ENCODE measurements at places on chromosomes 11 and 22.
A peak's percentile ranks its signal among the peaks of the same experiment; 100 is the strongest.

DNA sequence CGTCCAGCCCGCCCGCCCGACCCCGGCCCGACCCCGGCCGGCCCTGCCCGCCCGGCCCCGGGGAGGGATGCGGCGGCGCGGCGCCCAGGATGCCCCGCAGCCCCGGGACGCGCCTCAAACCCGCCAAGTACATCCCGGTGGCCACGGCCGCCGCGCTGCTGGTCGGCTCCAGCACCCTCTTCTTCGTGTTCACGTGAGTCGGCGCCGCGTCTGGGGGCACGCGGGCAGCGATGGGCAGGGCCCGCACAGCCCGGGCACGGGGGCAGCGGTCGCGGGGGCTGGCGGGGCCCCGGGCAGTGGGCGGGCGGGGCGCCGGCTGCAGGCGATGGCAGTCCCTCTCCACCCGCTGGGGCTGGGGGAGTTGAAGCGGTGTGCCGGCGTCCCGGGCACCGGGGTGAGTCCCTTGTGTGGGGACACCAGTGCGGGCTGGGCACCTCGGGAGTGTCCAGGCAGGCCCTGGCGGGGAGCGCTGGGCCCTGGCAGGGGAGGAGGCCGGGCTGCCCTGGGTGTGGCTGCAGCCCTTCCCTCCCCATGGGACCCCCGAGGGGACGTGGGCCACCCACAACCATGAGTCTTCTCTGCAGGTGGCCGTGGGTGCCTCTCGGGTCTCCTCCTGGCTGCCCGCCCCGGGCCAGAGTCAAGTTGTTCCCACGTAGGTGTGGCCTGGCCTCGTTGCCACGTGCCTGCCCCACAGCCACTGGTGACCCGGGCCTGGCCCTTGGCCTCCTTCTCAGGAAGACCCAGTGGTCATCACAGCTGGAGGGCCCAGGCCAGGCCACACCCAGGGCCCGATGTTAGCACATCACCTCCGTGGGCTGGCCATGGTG lies 468 bp downstream of the ZDHHC8 start:
- no peak for DNase-seq

- peak; percentile 52 for DNase-seq
These were observed at the start of gene TMEM121B for GRCh38 chr22:17121233-17122195. TSS of gene TMEM121B (minus strand) at chr22:17121360. CDS start at chr22:17121127, 233 bp downstream.

DNA sequence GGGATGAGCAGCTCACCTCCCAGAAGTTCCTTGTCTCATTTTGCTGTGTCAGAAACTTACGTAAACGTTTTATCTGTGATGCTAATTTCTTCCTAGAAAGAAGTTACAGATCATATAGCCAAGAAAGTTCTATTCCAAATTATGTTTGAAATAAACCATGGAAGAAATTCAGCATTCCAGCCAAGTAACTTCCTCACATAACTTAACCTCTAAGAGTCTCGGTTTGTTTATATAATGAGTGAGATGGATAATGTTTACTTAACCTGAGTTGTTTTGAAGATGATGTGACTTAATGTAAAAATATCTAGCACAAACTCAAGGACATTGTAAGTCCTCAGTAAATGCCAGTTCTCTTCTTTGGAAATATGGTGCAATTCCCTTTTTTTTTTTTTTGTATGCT lies 8.9 kb upstream of the MUC15 start:
- DNase-seq: no peak

DNA sequence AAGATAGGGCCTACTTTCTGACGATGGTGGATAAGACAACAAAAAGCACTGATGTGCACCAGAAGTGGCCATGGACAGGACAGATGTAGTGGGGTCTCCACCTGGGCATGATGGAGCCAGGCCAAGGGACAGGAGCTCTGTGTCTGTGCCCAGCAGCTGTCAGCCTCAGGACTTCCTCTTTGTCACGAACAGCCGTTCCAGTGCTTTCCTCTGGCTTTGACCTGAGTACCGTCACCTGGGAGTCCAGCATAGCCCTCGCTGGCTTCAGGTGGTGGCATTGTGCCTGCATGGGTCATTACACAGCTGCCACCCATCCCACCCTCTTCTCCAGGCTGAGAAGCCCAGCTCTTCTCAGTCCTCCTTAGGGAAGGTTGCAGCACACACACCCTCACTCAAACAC lies 137.8 kb downstream of the GRIK4 start:
- no peak for DNase-seq

DNA sequence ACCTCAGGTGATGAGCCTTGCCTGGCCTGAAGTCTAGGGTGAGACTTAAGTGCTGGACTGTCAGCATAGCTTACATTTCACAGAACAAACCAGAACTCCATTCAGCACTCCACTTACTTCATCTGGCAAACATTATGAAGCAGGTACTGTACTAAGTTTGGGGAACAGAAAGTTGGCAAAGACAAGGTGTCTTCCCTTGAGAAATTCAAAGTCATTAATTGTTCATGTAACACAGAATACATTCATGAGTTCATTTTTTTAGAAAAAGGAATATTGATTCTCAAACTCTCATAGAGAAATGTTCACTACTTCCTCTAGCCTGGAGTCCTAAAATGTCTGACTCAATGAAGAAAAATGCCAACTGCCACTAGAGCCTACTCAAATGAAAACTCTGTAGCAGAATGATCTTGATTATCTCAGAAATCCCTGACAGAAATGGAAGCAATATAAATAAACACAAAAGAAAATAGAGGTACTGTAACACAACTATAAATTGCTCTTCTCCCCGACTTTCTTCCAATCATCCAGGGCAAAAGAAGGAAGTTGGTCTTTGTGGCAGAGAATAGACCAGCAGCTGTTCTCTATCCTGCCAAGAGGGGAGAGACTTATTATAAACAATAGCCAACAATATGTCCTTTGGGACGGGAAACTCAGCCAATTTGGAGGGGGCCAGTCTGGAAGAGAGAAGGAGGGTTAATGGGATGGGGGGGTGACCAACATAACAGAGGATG lies 129.2 kb upstream of the MTMR2 start:
- peak; percentile 47 for DNase-seq

- DNase-seq: no peak
These were observed 88.8 kb downstream of the PDHX start for GRCh38 chr11:35005141-35005780.

GRCh38 chr22:33030923-33031525 lies 27.2 kb downstream of the SYN3 start:
- no peak for DNase-seq

- no peak for DNase-seq
These were observed 146.0 kb downstream of the RRAS2 start for GRCh38 chr11:14212986-14213385.

- DNase-seq: no peak
These were observed 47.2 kb upstream of the CD5 start for GRCh38 chr11:61054927-61055562.

DNA sequence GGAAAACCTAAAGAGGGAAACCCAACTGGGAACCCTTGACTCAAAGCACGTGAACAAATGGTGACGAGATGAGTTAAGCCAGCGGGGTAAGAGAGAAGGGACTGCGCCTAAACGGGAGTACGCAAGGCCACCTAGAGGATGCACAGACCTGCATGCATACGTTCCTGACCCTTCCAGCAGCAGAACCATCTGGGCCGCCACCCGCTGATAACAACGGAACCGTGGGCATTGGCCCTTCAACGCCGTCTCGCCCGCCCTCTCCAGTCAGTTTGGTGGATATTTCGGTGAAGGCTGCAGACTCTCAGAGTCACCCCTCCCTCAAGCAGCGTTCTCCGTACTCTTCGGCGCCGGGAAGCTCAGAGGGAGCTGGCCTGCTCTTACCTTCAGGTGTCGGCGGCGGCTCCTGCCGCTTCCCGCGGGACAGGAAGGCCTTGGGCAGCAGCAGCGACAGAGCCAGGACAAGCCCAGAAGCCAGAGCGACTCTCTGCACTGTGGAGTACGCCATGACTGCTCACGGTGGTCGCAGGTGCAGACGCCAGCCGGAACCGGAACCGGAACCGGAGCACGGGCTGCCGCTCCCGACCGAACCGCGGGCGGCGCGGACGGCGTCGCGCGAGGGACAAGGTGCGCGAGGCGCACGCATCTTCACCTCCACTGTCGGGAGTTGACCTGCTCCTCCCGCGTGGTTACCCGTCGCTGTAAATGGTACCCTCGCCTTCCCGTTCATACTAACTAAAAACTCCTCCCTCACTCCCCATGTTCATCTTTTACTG lies at the start of gene RIC3:
RIC3 (minus strand) TSS at position 541 of the 773 bp plus-strand sequence; CDS start at position 505, 36 bp downstream.
- DNase-seq: no peak

- DNase-seq: peak; percentile 28
These were observed 770 bp upstream of the TSG101 start for GRCh38 chr11:18527512-18527911.

- no peak for DNase-seq
These were observed 214.8 kb upstream of the SESN3 start for GRCh38 chr11:95445746-95446333.

DNA sequence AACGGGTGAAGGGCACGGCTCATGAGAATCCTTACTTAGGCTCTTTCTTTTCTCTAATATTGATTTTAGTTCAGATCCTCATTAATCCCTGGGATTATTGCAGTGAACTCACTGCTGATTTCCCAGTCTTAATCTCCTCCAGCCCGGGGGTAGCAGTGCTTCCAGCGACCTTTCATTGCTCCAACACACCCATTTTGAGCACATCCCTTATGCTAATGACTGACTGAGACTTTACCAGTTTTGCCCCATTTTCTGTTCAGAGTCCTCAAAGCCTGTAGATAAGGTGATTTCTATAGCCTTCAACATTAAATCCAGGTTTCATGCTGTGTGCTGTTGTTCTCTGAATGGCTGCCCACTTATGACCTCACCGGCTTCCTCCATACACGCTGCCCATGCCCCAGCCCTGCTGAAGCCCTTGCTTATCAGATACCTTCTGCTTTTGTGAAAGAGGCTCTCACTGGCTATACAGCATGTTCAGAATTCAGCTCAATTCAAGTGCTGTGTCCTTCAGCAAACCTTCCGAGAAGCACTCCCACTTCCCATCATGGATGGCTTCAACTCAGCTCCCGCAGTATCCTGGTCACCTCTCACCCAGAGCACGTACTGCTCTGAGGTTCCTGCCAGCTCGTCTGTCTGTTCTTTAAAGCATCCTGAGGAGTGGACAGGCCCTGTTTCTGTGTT lies 49.0 kb downstream of the PPFIA1 start:
- no peak for DNase-seq

GRCh38 chr11:84471501-84471900 lies 1155.6 kb downstream of the DLG2 start:
- no peak for DNase-seq

GRCh38 chr11:36365907-36366306 lies 69.8 kb downstream of the PRR5L start:
- peak; percentile 75 for DNase-seq

- no peak for DNase-seq
These were observed 106.2 kb upstream of the TBCEL start for GRCh38 chr11:120917559-120918239.

DNA sequence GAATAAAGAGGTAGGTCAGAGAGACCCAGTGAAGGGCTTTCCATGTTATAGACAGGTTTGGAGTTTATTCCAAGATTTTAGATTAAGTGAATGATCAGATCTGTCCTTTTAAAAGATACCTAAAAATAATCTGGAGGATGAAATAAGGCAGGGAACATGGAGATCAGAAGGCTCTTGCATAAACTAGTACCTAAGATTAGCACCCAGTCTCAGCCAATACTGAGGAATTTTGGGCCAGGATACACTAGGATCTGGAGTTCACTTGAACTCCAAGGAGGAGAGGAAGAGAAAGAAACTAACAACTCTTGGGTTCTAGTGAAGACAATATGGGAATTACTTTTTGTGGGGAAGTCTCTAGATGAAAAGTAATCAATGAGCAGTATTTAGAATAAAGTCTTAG lies 47.9 kb upstream of the RAPSN start:
- no peak for DNase-seq

GRCh38 chr22:31244046-31244942 lies 32.2 kb downstream of the LIMK2 start:
- no peak for DNase-seq

DNA sequence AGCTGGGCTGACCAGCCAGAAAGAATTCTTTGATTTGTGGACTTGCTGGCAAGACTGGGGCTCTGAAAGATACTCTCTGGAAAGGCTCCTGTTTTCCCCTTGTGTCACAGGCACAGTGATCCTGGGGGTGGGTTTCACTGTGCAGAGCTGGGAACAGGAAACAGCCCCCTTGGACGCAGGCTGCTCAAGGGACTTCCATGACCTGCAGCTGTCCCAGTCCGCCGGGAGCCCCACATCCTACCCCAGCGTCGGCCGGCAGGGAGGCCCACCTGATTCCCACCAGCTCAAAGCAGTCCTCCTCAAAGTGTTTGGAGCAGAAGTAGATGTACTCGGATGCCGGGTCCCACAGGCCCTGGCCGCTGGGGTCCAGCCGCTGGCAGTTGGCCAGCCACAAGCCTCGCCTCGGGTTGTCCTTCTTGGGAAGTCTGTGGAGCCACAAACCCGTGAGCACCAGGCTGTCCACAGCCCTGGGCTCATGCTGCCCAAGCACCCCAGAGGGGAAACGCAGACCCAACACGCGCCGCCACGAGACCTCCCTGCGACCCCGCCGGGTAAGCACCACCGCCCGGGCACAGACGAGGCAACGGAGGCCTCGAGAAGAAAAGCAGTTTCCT lies 824 bp downstream of the THAP7 start:
- DNase-seq: no peak

- peak; percentile 4 for DNase-seq
These were observed 75.4 kb downstream of the TRPC6 start for GRCh38 chr11:101508370-101508769.

DNA sequence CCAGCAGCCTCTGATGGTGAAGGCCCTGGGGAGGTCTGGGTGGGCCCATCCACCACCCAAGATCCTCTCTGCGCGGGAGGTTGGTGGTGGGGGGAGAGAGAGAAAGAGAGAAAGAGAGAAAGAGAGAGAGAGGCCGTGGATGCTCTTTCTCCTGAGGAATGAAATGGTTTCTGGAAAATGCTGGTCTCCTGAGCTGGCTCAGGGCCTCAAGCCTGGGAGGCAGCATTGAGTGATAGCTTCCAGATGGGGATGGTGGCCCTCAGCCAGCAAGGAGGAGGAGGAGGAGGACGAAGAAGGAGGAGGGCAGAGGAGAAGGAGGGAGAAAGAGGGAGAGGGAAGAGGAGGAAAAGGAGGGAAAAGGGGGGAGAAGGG lies 4.6 kb downstream of the TSPAN32 start:
- DNase-seq: no peak

DNA sequence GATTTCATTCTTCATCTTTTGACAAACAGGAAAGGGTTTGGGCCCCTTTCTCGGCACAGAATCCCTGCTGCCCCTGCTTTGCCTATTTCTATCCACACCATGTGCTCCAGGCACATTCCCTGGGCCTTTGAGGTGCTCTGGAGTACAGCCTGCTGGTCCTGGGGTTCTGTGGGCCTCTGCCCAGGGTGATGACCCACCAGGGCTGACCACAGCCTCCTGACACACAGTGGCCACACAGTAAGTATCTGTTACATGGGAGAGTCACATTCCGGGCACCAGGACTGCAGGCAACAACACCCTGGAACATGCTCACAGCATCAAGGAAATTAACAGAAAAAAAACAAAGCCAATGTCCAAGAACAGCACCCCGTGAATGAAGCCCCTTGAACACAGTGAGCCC lies 39.1 kb downstream of the SCUBE2 start:
- DNase-seq: no peak
